Aorta (tissue), 5 donors: ENCODE measurements at places on chromosomes 1 and 21. TPM values are rescaled to one million over a fixed set of nuclear protein-coding genes. Genes with fewer than 3 reads are reported as not detected.

DNA sequence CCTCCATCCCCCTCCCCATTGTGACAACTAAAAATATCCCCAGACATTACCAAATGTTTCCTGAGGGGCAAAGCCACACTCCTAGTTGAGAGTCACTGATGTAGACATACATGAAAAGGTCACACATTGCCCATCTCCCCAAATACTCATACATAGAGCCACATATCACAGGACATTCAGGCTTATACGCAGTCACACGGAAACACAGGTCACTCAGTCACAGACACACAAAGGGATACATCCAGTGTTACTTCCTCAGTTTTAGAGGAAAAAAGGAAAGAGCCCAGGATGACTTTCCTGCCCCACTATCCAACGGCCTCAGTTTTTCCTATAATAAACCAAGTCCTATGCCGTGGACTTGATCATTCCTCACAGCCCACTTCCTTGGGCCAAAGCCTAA is 1.9 kb downstream of the SLC39A1 start:
- H3K4me1 ChIP-seq: no peaks in the 10 kb centered on the region
- H3K36me3 ChIP-seq: peaks cover 3% of the 10 kb centered on the region
- DNase-seq: no peak
- H3K27ac ChIP-seq: peak overlapping the region; percentile 95

The KRTAP13-2 gene
- total RNA-seq: not detected

- peaks cover 11% of the 10 kb centered on the region for H3K36me3 ChIP-seq
- no peaks in the 10 kb centered on the region for H3K4me1 ChIP-seq
- H3K4me3 ChIP-seq: no peak overlapping the region
- DNase-seq: no peak
- H3K27me3 ChIP-seq: no peaks in the 10 kb centered on the region
Measured at GRCh38 chr1:65056234-65056633, 89.9 kb upstream of the JAK1 start.

GRCh38 chr1:107946794-107947193 is 18.2 kb downstream of the VAV3 start:
- H3K36me3 ChIP-seq: no peaks in the 10 kb centered on the region
- H3K4me1 ChIP-seq: no peaks in the 10 kb centered on the region
- DNase-seq: no peak
- no peaks in the 10 kb centered on the region for H3K27me3 ChIP-seq
- no peak overlapping the region for H3K27ac ChIP-seq
- H3K4me3 ChIP-seq: no peak overlapping the region

GRCh38 chr1:24972221-24972914 is 42.3 kb upstream of the RUNX3 start:
- DNase-seq: peak; percentile 27
- no peak overlapping the region for H3K27ac ChIP-seq
- H3K4me1 ChIP-seq: no peaks in the 10 kb centered on the region
- H3K36me3 ChIP-seq: no peaks in the 10 kb centered on the region
- no peaks in the 10 kb centered on the region for H3K27me3 ChIP-seq

- H3K27ac ChIP-seq: no peak overlapping the region
- H3K4me3 ChIP-seq: no peak overlapping the region
- H3K27me3 ChIP-seq: no peaks in the 10 kb centered on the region
- no peak for DNase-seq
- H3K36me3 ChIP-seq: no peaks in the 10 kb centered on the region
Measured at GRCh38 chr1:63255153-63255552, 67.2 kb upstream of the FOXD3 start.

The MTARC1 gene
- 8.1 TPM for total RNA-seq

The HAO2 gene
- total RNA-seq: not detected

The FCRL6 gene
- 0.45 TPM for total RNA-seq
